A549 treated with CpdA at 1 μM for 4 hours (cell line): ENCODE measurements at places on chromosomes 1 and 21. TPM values are rescaled to one million over a fixed set of nuclear protein-coding genes. Genes with fewer than 3 reads are reported as not detected.

The CYP4B1 gene
- not detected in 5 replicates for total RNA-seq

The AIM2 gene
- total RNA-seq, result not detected in 5 replicates

The ELF3 gene
- total RNA-seq, result 234 to 285 TPM (median 265 TPM) in 5 replicates

The DEDD gene
- total RNA-seq, result 23.0 to 33.3 TPM (median 32.4 TPM) in 5 replicates

The TCHH gene
- total RNA-seq, result 0.14 to 0.24 TPM (median 0.19 TPM) in 5 replicates

The ELAPOR1 gene
- total RNA-seq, result 0.43 to 1.1 TPM (median 0.51 TPM) in 5 replicates

The OR2T3 gene
- not detected in 5 replicates for total RNA-seq

The GPR52 gene
- total RNA-seq, result 0.17 TPM in 1 of 5 replicates, not detected in the others

The ATP1A2 gene
- 0.01 to 0.05 TPM (median 0.03 TPM) in 3 of 5 replicates, not detected in the others for total RNA-seq

The BCL2L15 gene
- total RNA-seq, result 0.48 to 1.7 TPM (median 0.85 TPM) in 4 of 5 replicates, not detected in the other

The U2AF1 gene
- 52.0 to 75.8 TPM (median 62.6 TPM) in 5 replicates for total RNA-seq

The CCDC190 gene
- not detected in 5 replicates for total RNA-seq

The PLCH2 gene
- total RNA-seq, result 0.15 to 0.41 TPM (median 0.34 TPM) in 5 replicates

The FPGT gene
- 5.2 to 7.6 TPM (median 6.2 TPM) in 5 replicates for total RNA-seq

The KRTAP19-2 gene
- not detected in 5 replicates for total RNA-seq

The GPX7 gene
- not detected in 5 replicates for total RNA-seq

The SMYD2 gene
- 30.7 to 33.5 TPM (median 32.1 TPM) in 5 replicates for total RNA-seq

The SGIP1 gene
- total RNA-seq, result not detected in 5 replicates

The PODN gene
- total RNA-seq, result 0.02 TPM in 1 of 5 replicates, not detected in the others

The NBPF26 gene
- 2.5 to 6.9 TPM (median 3.8 TPM) in 5 replicates for total RNA-seq

The A3GALT2 gene
- total RNA-seq, result not detected in 5 replicates

The TSSK3 gene
- 0.07 TPM in 1 of 5 replicates, not detected in the others for total RNA-seq

The RXRG gene
- total RNA-seq, result not detected in 5 replicates

The RHOU gene
- total RNA-seq, result 4.3 to 7.2 TPM (median 7.0 TPM) in 5 replicates

The RGSL1 gene
- total RNA-seq, result not detected in 5 replicates

The LRRIQ3 gene
- 0.81 to 1.1 TPM (median 0.94 TPM) in 5 replicates for total RNA-seq

The TNFRSF4 gene
- total RNA-seq, result 0.07 to 0.23 TPM (median 0.13 TPM) in 4 of 5 replicates, not detected in the other

The DNM3 gene
- 0.51 to 0.87 TPM (median 0.67 TPM) in 5 replicates for total RNA-seq

The CNTN2 gene
- total RNA-seq, result 0.03 to 0.28 TPM (median 0.05 TPM) in 3 of 5 replicates, not detected in the others

The OR2T33 gene
- total RNA-seq, result not detected in 5 replicates

The SLC45A1 gene
- total RNA-seq, result 2.1 to 3.5 TPM (median 2.5 TPM) in 5 replicates

The PLA2G2A gene
- not detected in 5 replicates for total RNA-seq

The AMY2B gene
- total RNA-seq, result 0.35 to 0.84 TPM (median 0.40 TPM) in 5 replicates

The TRPM2 gene
- total RNA-seq, result 6.7 to 10.2 TPM (median 8.8 TPM) in 5 replicates

The CHAF1B gene
- 11.1 to 12.2 TPM (median 11.9 TPM) in 5 replicates for total RNA-seq

The SPRR2A gene
- total RNA-seq, result not detected in 5 replicates

The SRP9 gene
- total RNA-seq, result 225 to 350 TPM (median 250 TPM) in 5 replicates

The GPR161 gene
- total RNA-seq, result 8.5 to 16.3 TPM (median 13.7 TPM) in 5 replicates

The LRRC38 gene
- total RNA-seq, result not detected in 5 replicates

The PLEKHN1 gene
- total RNA-seq, result 4.9 to 7.8 TPM (median 6.0 TPM) in 5 replicates

The E2F2 gene
- 2.3 to 2.7 TPM (median 2.5 TPM) in 5 replicates for total RNA-seq

The CYP4Z1 gene
- not detected in 5 replicates for total RNA-seq

The OR10Z1 gene
- total RNA-seq, result not detected in 5 replicates

The KIAA1614 gene
- 0.38 to 1.2 TPM (median 0.97 TPM) in 5 replicates for total RNA-seq

The RAB29 gene
- total RNA-seq, result 12.2 to 14.4 TPM (median 13.3 TPM) in 5 replicates

The DARS2 gene
- total RNA-seq, result 37.2 to 46.4 TPM (median 42.7 TPM) in 5 replicates
